ENCODE measurements at places on chromosomes 5 and 9.

DNA sequence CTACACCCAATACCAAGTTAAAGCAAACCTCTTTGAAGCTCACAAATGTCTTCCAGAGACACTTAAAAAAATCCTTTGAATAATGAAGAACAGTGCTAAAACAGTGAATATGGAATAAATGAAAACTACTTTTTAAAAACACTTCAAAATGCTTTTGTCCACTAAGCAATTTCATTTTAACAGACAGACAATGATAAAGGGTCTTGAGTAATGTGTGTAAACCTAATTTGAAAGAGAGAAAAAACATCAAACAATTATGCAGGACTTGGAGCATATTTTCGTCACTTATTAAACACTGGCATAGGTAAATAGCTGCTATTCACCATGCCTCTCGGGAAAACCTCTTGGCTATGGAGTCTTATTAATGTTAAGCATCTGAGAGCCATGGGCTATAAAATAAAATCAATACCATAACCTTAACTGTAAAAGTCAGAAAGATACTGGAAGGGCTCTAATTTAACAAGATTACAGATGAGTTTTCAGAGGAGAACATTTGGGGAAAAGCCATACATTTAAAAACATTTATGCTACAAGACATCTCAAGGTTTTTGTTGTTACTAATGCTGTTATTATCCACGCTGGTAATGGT lies 177.8 kb downstream of the NFIB start:
- no peak for DNase-seq

- no peak for DNase-seq
Measured at GRCh38 chr5:61245936-61246335, 83.7 kb upstream of the SMIM15 start.

DNA sequence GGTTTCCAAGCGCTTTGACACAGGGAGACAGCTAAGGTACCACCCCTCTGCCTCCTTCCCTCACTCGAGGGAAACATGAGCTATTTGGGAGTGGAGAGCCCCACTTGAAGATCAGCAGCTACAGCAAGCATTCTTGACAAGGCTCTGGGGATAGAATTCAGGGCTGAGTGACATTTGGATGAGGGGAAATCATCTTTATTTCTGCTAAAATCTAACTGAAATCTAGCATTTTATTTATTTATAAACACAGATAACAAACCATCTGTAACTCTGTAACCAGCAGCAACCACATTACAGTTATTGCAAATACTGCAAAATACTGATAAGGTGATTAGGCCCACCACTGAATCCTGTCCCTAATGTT lies 22.4 kb downstream of the RNF130 start:
- DNase-seq = no peak

GRCh38 chr5:43891112-43891511 lies 288.1 kb downstream of the NNT start:
- DNase-seq = no peak

DNA sequence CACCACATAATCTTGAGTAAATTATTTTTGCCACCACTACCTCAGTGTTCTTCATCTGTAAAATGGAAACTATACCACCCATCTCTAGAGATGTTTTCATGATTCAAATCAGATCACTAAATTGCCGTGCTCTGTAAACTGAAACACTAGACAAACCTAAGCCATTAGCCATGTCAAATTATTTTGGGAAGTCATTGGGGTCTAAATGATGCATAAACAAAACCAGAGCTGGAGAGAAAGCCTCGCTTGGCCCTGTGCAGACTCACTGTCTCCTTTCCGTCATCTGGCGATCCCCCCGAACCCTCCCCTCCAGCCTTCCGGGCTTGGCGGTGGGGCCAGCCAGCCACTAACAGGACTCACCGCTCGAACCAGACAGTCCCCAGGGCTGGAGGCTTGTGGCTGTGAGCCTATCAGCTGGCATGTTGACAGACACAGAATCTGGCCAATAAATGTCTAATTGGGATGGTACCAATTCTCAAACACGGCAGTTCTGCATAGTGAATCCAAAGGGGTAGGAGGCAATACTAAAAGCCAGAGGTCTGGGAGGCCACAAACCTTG lies 256.5 kb downstream of the SEC61B start:
- DNase-seq = no peak

GRCh38 chr5:684751-685216 lies 8.4 kb downstream of the TPPP start:
- no peak for DNase-seq

DNA sequence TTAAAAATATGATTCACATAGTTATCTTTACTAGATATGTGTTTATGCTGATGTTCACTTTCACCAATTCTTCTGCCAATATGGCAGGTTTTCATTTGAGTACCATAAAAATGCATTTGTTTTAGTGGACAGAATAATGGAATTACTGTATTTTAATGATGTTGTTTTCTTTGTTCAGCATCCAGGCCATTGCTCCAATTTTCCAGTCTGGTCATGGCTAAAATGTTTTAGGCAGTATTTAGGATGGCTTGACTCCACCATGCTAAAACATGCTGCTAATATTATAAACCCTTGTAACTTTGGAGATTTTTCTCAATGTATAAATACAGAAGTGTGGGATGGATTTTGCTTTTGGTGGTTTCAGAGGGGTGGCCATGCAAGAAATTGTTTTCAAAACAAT lies 273.0 kb upstream of the RPS23 start:
- no peak for DNase-seq

GRCh38 chr5:176153741-176154140 lies 84.5 kb upstream of the SIMC1 start:
- no peak for DNase-seq

GRCh38 chr5:369151-369868 lies 47.8 kb downstream of the AHRR start:
- DNase-seq = no peak
